Astrocyte of the cerebellum (primary cell): ENCODE measurements at places on chromosomes 1 and 21.

DNA sequence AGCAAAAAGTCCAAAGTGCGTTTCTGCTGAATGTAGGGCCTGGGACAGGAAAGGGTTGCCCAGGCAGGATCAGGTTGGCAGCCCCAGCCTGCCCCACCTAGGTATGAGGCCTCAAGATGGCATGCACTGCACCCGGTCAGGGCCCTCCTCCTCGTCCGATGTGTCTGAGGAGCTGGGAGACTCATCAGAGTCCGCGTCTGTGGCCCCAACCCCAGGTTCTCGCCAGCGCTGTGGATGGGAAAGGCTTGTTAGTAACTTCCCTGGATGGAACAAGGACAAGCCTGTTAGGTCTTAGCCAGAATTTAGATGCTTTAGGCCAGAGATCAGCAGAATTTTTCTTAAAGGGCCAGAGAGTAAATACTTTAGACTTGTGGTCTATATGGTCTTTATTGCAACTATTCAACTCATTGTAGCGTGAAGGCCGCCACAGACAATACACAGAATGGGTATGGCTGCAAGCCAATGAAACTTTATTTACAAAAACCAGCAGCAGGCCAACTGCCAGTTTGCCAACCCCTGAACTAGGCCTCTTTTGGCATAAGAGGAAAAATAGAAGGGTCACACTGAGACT lies 12.4 kb downstream of the PEA15 start:
- no peak for DNase-seq

DNA sequence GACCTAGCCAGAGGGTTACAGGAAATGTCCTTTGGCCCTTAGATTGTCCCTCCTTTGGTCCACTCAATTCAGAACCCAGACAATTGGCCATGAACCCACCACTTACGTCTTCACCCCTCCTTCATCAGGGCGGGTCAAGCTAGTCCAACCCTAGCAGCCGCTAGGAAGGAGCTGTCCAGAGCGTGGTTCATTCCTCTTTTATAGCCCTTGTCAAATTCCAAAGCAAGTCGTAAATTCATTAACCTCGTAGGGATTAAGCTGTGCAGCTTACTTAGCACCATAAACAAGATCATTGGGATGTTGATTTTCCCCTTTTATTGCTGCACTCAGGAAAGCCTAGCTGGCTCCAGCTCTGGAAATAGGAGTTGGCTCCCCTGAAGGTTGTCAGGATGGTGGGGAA lies 90.1 kb downstream of the TMEM53 start:
- no peak for DNase-seq

DNA sequence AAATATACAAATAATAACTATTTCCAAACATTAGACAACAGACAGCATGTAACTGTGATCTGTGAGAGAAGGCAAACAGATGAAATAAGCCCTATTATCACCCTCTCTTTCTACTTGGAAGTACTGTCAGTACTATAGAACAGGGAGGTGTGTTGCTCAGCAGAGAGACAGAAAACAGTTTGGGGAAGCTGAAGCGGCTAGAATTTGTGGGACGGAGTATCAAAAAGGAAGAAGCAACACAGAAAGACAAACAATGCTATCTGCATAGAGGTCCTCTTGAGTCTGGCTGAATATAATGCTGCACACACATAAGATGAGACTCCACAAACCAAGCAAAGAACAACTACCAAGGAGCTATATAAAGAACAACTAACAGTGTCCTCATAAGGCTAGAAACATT lies 59.4 kb downstream of the ZZZ3 start:
- no peak for DNase-seq

GRCh38 chr1:27350663-27351540 lies 9.1 kb downstream of the SYTL1 start:
- DNase-seq = no peak

DNA sequence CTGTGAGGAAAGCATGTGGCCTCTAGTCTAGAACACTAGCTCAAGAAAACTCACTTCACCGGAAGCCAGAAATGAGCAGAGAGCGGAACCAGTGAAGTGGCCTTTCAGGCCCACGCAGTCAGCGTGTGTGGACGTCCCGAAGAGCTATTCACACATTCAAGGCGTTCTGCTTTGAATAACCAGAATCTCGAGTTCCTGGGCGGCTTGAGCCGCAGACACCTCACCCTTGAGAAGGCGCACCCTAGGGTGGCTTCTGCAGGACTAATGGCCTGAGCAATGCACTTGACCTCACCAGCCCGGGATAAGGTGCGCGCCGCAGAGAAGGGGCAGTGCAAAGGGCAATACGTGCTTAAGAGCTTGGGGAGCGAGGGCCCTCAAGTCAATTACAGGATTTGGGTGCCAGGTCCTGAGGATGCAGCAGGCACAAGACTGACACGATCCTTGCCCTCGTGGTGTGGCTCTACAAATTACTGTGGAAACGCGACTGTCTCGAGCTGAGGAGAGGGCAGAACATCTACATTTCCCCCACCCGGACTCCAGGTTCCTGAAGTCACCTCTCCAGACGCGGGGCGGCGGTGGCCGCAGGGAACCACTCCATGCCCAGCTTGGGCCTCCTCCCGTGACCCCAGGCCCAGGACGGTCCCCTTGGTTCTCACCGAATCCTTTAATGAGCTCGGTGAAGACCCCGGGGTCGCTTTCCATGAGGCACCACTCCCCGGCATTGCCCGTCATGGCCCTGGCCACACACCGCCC lies 455 bp downstream of the UCHL5 start:
- no peak for DNase-seq

- no peak for DNase-seq
Measured at GRCh38 chr1:233406994-233407631, 79.6 kb downstream of the MAP3K21 start.

DNA sequence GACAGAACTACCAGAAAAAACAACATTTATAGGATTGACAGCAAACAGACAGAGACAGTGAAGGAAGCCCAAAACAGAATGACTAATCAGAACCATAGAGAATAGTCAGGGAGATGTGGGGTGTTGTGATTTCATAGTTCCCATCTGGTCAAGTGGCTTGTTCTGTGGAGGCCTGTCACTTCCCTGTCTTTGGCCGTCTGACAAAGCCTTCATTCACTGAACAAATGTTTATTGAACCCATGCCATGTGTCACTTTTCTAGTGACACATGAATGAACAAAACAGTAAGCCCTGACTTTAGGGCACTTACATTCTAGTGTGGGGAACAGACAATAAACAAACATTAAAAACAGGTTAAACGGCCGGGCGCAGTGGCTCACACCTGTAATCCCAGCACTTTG lies 3.2 kb upstream of the SRRM1 start:
- no peak for DNase-seq

- DNase-seq = peak; percentile 87
Measured at GRCh38 chr1:7470904-7471638, 300.0 kb upstream of the VAMP3 start.

DNA sequence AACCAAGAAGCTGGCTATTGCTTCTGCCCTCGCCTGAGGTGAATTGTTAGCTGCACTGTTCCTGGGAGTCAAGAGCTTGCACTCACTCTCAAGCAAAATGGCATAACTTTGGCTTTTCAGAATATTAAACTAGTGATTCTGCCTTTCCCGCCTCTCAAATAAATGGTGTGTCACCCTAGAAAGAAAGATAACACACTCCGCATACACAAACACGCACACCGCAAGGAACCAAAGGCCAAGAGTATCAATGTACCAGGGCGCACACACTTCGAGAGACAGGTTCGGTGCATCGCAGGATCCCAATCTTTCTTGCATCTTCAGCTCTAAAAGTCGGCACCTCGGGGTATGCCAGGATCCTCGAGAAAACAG lies 470 bp upstream of the RTCA start:
- no peak for DNase-seq

DNA sequence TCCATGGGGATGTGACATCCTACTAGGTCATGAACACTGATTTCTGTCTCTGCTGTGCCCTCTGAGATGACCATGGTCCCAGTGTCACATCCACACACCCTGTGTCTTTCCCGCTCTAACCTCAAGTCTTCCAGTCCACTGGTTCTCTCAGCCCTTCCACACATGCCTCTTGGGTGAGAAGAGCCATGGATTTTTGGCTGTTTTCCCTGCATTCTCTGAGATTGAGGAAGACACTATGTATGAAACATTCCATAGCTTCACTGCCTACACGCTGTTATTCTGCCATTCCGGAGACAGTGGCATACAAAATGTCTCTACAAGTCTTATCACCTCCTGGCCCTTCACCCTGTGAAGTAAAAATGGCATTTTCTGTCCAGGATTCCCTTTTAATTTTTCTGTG lies 247.3 kb downstream of the BACH1 start:
- no peak for DNase-seq

- no peak for DNase-seq
Measured at GRCh38 chr1:152752225-152752624, 5.6 kb upstream of the KPRP start.

GRCh38 chr1:41851589-41851988 lies 67.1 kb downstream of the HIVEP3 start:
- DNase-seq = peak; percentile 59
